Stromal cell of bone marrow (primary cell): ENCODE measurements at places on chromosomes 2 and 18.

GRCh38 chr18:80145196-80145804, 36.2 kb downstream of the ADNP2 start:
- DNase-seq = no peak

GRCh38 chr2:36951574-36951973, 14.8 kb downstream of the STRN start:
- peak; percentile 40 for DNase-seq

DNA sequence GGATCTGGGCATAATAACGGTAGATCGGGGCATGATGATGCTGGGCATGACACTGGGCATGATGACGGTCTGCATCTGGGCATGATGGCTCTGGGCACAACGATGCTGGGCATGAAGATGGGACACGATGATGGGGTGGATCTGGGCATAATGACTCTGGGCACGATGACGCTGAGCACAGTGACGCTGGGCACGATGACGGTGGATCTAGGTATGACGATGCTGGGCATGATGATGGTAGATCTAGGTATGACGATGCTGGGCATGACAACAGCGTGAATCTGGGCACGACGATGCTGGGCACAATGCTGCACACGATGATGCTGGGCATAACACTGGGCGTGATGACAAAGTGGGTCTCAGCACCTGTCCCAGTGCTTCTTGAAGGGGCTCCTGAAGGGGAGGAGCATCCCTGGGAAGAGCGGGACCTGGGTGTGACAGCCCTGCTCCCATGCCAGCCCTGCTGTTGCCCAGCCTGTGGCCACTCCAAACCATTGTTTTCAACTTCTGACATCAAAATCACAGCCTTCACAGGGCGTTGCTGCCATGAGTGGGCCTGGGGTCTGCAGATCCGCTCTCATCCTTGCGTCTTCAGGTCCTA, 30.4 kb upstream of the ALLC start:
- no peak for DNase-seq

DNA sequence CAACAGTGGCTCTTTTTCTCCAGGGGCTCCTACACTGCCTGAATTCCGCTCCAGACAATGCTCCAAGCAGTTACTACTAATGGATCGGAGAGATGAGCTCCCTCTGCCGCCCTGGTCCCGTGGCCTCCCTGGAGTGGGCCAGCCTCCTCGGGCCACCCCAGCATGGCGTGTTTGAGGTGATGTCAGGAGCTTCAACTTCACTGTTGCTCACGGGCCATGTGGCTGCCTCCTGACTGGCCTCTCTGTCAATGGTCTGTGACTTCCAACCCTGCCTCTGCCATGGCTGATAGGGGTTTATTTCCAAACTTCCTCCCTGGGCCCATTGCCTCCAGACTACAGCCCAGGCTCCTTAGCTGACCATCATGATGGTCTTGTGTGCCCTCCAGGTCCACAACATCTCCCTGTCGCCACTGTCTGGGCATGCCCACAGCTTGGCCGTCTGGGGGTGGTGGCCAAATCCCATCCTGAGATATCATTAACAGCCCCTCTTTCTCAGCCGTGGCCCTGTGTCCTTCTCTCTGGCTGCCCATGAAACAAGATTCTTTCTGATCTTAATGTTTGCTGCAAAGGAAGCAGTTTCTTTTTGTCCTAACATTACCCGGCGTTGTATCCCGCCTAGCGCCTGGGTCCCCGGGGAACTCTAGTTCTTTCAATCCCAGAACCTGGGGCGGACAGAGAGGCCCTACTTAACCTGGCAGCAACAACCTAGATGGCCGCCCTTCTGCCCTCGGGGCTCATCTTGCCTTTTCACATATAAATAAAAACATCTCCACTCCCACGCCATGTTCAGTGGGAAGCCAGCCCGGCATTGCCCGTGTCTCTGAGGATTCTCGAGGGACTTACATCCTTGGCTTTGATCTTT, 38.1 kb downstream of the ATOH8 start:
- no peak for DNase-seq

- DNase-seq = no peak
These were observed 87.2 kb downstream of the UXS1 start for GRCh38 chr2:106106622-106107508.

GRCh38 chr2:82139979-82140611, 1835.5 kb upstream of the LRRTM1 start:
- DNase-seq = no peak

DNA sequence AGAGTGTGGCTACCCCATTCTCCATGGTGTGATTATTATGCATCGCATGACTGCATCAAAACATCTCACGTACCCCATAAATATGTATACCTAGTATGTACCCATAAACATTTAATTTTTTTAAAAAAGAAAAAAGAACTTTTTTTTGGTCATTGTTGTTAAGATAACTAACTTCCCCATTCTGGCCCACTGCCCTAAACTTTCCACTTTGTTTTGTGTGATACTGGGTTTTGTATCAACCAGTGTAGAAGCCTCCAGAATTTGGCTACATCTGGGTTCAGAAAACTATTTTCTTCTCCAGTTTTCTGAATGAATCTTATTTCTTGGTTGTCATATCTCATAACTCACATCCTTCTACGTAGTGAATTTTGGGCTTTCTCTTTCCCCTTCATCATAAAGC, 62.3 kb upstream of the NABP1 start:
- DNase-seq = no peak

DNA sequence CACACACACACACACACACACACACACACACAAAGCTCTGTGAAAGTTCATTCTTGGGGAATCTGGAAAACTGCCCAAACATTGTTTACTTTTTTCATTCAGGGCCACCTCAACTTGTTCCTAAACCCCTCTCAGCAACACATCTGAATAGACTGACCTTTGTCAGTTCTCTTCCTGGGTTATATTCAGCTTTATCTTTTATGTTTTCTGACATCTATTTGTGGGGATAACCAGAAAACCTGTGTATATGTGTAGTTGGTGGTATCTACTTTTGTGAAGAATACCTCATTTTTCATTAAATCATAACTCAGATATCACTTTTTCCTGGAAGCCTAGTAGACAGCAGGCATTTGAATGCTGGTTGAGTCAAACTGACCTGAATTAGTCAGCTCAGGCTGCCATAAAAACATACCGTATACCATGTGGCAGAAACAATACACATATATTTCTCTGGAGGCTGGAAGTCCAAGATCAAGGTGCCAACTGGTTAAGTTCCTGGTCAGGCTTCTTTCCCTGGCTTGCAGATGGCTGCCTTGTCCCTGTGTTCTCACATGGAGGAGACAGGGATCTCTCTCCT, 11.0 kb upstream of the RNF144A start:
- no peak for DNase-seq

- DNase-seq = peak; percentile 8
These were observed 27.2 kb upstream of the OTX1 start for GRCh38 chr2:63023444-63023843.

DNA sequence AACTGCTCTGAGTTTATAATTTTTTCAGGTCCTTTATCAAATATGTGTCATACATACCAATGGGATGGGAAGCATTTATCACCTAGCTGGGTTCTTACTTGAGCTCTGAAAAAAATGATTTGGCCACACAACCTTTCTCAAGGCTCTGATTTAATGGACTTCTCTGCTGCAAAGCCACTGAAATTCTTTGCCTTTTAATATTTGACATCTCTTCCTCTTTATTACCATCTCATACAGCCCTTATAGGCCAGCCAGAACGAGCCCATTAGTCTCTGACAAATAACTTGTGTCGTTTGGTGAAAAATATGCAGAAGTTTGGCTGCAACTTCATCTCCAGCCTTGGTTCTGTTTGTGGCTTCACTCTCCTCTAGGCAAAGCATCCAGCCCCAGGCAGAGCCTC, 249.1 kb downstream of the ATAD2B start:
- no peak for DNase-seq

- no peak for DNase-seq
These were observed 272.1 kb upstream of the DOK6 start for GRCh38 chr18:69128566-69128965.

GRCh38 chr2:64124571-64124970, 19.6 kb downstream of the PELI1 start:
- DNase-seq = no peak

GRCh38 chr2:128172191-128172590, 81.2 kb downstream of the UGGT1 start:
- DNase-seq = no peak

GRCh38 chr2:172588931-172589330, 33.0 kb downstream of the PDK1 start:
- no peak for DNase-seq

GRCh38 chr2:85601771-85602475, 575 bp downstream of the TMEM150A start:
- no peak for DNase-seq

DNA sequence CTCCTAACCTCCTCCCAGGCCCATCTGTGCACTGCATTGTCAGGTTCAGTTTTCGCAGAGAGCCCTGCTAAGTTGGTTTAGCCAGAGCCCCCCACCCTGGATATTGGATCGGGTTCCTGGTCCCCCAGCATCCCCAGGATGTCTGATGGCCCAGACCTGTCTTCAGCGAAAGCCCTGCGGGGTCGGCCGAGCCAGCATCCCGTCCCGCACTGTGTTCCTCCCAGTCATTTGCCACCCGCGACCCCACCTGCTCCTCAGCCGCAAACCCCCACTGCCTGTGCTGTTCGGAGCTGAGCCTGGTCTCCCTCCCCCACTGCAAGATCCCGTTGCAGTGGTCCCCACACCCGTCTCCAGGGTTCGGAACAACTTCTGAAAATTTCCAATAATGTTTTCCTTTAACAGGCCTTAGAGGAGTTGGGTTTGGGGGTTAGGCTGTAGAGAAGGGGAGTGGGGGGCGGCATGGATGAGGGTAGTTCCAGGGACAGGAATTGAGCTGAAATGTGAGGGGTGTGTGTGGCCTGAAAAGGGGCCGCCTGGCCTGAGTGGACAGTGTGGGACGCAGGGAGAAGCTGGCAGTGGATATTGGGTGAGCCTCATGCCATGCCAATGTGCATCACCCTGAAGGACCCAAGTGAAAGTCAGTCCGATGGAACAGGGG, 1.6 kb upstream of the COPS9 start:
- no peak for DNase-seq

DNA sequence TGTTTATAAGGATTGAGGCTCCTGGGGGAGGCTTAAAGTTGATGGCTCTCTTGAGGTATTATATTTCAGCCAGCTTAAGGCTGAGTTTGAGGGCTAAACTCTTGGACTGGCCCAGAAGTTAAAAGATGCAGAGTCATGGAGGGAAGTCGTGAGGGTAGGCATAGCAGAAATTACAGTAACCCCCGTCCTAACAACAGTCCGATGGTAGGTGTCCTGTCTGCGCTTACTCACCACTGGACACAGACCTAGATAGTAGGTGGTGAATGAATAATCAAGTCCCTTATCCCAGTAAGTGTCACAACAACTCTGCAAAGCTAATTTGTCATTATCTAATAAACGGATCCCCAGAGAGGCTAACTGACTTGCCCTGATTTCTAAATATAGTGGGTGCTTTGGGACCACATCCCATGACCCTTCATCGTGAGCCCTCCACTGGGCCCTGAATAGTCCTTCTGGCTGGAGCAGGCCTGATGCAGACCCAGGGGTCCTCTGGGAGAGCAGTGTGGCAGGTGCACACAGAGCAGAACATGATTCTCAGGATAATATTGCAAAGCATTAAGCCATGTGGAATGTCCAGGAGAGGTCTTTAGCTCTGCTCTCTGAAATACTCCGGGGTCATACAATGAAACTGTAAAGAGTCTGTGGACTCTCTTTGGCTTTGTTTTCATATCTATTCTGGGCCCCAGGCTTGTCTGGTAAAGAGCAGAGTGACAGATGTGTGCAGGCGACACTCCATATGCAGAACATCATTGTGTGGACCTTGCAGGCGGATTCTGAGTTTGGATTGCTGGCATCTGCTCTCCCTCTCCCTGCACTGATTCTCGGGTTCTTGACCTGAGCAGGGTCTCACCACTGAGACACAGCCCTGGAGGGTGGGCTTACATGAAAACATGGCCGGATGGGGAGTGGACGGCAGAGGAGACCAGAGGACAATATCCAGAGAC, 98.1 kb downstream of the RNF144A start:
- no peak for DNase-seq

DNA sequence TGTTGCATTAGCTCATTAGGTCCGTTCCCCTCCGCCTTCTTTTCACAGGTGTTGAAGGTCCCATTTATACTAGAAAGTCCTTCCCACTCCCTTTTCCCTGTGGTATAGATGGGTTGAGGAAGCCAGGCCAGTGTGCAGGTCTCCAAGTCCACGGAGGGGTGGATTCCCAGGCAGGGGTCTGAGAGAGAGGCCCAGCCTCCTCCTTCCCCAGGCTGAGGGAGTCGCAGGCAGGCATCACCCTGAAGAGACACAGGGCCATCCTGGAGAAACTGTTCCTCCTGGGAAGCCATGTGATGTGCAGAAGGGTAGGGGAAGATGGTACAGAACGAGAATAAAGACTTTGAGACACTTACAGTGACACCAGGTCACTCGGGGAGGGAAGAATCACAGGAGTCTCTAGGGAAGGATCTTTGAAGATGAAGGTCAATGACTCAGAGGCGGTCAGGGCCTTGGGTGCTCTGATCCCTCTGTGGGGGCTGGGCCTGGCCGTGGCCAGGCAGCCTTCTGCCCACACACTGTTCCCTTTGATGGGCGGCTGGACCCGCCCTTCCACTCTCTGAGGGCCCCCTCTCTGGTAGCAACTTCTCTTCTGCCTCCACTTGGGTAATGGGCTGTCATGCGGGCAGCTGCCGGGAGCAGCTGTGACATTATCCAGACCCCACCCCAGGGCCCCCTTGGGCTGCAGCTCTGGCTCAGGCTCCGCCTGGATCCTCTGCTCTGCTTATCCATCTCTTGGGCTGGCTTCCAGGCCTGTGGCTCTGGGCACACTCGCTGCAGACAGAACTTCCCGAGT, 45.1 kb downstream of the RHOB start:
- DNase-seq = no peak

- no peak for DNase-seq
These were observed 510.1 kb downstream of the DCC start for GRCh38 chr18:52850031-52850560.

DNA sequence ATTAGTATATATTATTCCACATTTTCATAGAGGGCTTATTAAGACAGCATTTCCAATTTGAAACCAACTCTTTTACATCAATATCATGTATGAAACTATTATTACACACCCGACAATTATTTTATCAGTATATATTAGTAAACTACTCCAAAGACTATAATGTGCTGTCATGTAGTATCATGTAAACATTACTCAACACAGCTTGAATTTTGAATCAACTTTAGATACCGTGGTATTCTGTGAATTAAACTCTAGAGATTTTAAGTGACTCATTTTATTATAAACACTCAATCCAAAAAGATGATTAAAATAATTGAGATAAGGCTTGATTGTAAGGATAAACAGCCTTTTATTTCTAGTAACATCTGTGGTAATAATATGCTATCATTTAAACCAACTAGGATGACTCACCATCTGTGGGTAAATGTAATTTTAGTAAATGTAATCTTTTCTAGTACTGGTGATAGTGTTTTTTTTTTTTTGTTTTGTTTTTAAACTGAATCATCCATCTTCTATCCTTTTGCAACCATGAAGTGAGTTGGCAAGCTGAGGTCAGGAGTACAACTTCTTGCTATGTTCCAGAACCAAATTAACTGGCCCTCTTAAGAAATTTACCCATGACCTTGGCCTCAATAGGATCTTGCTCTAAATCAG, 144.3 kb upstream of the SMAD7 start:
- peak; percentile 82 for DNase-seq

GRCh38 chr2:68750592-68751396, 16.2 kb downstream of the ARHGAP25 start:
- no peak for DNase-seq
